Activated CD4-positive, alpha-beta T cell treated with anti-CD3 and anti-CD28 coated beads, Interleukin-2, amount 50 U/mL, for 4 hours (primary cell): ENCODE measurements at places on chromosomes 11 and 22.

- no peak for DNase-seq
These were observed 103.4 kb downstream of the FANCF start for GRCh38 chr11:22522225-22522624.

GRCh38 chr11:47483457-47483856, 34.5 kb upstream of the RAPSN start:
- DNase-seq, result no peak

GRCh38 chr22:33459137-33459536, 401.0 kb upstream of the SYN3 start:
- no peak for DNase-seq

GRCh38 chr22:50712341-50713007, 25.5 kb upstream of the ACR start:
- DNase-seq, result no peak

DNA sequence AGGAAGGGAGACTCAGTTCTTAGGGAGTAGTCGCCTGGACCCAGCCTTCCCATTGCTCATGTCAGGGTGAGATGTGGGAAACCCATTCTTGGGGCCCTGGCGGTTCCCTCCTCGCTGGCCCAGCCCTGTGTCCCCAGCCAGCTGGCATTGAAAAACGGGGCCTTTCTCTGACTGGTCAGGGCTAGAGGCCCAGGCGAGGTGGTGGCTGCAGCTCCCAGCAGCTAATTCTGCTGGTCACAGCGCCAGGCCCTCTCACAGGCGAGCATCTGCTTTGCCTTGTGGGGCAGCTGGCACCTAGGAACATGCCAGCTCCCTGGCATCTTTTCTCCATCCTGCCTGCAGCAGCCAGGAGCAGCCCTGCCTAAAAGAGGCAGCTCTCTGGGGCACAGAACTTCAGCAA, 20.1 kb downstream of the TSPAN18 start:
- no peak for DNase-seq
